ENCODE measurements at places on chromosomes 3 and 15.

- DNase-seq, result no peak
Measured at GRCh38 chr3:118842147-118842863, 192.3 kb downstream of the IGSF11 start.

GRCh38 chr3:52915294-52915693 is 17.9 kb upstream of the STIMATE start:
- no peak for DNase-seq

DNA sequence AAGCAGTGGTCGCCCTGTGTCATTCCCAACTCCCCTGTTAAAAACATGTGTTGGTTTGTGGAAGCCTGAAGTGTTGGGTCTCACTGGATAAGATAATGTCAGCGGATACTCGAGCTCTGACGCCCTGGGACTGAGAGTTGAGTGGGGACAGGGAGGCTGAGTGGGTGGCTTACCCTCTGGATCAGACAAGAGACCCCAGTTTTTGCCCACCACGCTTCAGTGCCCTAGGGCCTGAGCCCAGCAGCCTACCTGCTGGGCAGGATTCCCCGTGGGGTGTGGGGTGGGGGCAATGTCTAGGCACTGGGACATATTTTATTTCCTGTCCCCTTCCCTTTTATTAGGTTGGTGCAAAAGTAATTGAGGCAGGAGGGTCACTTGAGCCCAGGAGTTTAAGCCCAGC is 75.0 kb downstream of the SMAD6 start:
- DNase-seq, result no peak

DNA sequence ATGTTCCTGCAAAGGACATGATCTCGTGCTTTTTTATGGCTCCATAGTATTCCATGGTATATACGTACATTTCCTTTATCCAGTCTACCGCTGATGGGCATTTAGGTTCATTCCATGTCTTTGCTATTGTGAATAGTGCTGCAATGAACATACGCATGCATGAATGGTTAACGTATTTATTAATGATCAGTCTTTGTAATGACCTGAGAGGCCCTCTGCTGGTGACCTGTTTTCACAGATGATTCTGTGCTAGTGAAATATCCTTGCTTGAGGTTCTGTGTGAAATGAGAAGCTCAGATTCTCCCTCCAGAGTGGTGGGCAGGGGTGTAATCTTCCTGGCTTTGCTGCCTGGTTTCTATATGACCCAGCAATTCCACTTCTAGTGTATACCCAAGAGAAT is 160.2 kb upstream of the RASGRP1 start:
- DNase-seq, result no peak
